Activated T-helper 9 cell treated with anti-CD3 and anti-CD28 coated beads, Interleukin-2, amount 50 U/mL, for 16 hours (primary cell): ENCODE measurements at places on chromosomes 2 and 18.

DNA sequence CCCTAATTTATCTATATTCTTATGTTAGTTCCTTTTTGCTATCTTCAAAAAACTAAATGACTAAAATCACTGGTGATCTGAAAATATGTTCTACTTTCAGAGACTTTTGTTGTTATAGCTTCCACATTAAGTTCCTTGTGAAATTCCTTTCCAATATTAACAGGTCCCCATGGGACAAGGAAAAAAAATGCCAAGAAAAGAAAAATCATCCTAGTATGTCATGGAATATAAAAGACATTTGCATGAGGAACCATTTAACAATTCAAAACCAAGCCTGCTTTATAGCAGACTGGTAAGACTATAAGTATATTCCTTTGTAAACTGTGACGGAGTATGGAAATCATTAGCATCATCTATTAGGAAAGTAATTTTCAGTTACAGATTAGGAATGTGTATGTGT lies 48.1 kb downstream of the COBLL1 start:
- DNase-seq, result no peak

DNA sequence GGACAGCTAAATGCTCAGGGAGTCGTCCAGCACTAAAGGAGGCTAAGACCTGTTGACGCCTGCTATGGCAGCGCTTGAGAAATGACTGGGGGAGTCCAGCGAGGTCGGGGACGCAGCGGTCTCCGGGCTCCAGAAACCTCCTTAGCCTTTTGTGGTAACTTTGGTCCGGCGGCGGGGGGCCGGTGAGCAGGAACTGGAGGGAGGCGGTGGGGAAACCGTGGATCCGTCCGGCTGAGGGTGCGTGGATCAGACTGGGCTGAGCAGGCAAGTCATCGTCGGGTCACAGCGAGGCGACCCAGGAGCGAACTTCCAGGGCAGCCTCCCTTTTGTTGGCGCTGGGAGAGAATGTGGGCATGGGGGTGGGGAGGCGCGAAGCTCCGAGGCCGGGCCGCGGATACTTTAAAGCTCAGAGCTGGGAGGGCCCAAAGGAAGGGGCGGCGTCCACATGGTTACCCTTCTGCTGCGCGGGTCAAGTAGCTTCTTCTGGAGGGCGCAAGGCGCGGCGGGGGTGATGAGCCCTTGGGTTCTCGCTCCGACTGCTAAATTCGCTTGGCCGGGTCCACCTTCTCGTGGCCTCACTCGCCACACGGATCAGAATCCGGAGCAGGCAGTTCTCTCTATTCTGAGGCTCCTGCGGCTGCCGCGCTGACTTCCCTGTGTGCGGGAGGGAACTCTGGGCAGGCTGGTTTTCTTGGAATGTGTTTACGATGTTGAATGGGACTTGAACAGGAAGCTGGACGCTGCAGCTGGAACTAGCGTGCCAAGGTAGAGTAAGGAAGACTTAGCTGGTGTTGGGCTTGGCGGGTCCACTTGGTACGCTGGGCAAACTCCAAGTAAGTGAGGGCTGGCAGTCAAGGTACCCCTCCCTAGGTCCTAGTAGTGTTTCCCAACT lies 920 bp downstream of the GULP1 start:
- no peak for DNase-seq

DNA sequence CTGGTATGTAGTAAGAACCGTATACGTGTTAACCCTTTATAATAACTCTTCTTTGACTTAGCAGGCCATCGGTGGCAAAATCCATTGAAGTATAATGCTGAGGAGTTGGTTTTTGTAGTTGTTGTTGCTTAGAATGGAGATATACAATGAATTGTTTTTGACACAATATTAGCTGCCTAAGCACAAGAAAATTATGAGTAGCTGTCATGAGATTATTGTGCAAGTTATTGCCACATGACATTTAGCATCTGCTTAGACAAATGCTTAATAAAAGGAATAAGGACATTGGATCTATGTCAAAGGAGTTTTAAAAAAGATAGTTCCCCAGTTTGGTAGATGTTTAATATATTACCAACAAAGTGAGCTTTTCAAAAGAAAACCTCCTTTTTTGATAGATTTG lies 59.9 kb downstream of the ABCB11 start:
- no peak for DNase-seq

GRCh38 chr2:170147576-170147975 lies 30.4 kb upstream of the MYO3B start:
- DNase-seq, result no peak
